Activated naive CD8-positive, alpha-beta T cell treated with anti-CD3 and anti-CD28 coated beads for 36 hours (primary cell): ENCODE measurements at places on chromosomes 6 and 20. TPM values are rescaled to one million over a fixed set of nuclear protein-coding genes. Genes with fewer than 3 reads are reported as not detected.

GRCh38 chr6:88519301-88520016 lies 353.3 kb upstream of the CNR1 start:
- H3K27ac ChIP-seq = no peak overlapping the region
- DNase-seq = no peak
- peaks cover 4% of the 10 kb centered on the region for H3K27me3 ChIP-seq
- H3K4me1 ChIP-seq = no peaks in the 10 kb centered on the region
- no peak overlapping the region for H3K4me3 ChIP-seq
- no peaks in the 10 kb centered on the region for H3K36me3 ChIP-seq

DNA sequence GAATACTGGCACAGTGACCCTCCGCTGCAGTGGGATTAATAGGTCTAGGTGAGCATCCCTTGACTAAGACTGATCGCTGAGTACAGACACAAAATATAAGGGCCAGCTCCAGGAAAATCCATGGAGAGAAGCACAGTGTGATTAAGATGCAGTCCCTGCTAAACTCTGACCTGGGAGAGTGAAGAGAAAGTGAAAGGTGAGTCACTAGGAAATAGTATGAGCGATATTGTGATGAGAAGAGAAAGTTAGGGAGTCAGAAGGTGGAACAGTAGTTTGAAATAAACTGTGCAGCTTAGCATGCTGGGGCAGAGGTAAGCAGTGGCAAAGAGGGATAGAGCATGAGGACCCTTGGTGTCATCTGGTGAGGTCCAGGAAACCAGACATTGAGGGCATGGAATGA lies 278.6 kb upstream of the MAP3K7 start:
- no peak overlapping the region for H3K27ac ChIP-seq
- peaks cover 4% of the 10 kb centered on the region for H3K4me1 ChIP-seq
- no peak overlapping the region for H3K4me3 ChIP-seq

DNA sequence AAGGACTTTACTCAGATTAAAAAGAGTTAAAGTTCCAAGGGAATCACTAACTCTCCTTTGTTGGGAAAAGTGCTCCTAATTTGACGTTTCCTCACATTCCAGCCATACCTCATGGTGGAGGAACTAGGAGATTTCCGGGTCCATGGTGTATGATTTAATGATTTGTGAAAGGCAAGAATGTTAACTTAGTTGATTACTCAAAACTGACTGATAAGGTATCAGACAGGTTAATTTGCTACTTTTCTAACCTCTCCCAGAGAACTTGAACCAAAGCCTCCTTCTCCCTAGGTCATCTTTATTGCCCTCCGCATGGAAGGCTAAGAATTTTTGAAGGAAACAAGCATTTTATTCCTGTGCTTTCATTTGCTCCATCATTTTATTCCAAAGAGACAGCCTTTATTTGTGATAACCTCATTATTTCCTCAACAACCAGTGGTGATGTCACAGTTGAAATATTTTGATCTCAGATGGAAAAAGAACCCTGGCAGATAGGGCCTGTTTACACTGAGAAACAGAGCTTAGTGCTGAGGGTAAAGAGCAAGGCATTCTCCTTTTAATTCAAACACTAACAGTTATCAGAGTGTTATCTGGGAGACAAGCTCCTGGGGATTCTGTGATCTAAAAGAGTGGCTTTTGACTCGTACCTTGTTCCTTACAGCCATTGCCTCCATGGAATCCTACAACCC lies 57.4 kb upstream of the BMP2 start:
- peaks cover 6% of the 10 kb centered on the region for H3K27me3 ChIP-seq
- H3K27ac ChIP-seq = no peak overlapping the region
- no peaks in the 10 kb centered on the region for H3K4me1 ChIP-seq
- DNase-seq = no peak
- no peak overlapping the region for H3K4me3 ChIP-seq

GRCh38 chr6:11232770-11233626 lies 530 bp upstream of the NEDD9 start:
- H3K27ac ChIP-seq = peak overlapping the region; percentile 94
- peaks cover 57% of the 10 kb centered on the region for H3K4me1 ChIP-seq
- no peak for DNase-seq
- no peaks in the 10 kb centered on the region for H3K27me3 ChIP-seq

DNA sequence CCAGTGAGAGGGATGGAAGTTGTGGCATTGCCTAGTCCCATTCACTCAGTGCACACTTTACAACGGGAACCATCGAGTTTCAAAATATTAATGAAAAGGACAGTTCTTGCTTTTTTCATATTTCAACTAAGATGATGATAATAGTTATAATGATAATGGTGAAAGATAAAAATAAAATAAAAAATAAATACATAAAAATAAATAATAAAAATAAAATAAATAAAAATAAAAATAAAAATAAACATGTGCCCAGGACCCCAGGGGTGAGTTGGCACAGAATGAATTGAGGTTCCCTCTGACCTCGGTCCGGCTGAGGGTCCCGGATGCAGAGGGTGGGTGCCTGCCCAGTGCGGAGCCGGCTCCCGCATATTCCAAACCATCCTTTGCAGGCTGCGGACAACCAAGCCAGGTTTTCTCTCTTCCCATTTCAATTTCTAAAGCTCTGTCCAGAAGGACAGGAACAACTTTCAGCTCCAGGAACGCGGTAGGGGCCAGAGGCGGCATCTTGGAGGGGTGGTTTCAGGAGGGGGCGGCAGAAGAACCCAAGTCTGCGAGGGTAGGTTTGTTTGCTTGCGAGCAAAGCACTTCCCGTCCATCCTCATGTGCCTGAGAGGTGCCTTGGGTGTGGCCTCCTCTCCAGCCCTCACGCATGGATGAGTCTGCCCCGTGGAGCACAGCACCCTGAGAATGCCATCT lies 236.8 kb downstream of the DLL1 start:
- no peak overlapping the region for H3K27ac ChIP-seq
- no peaks in the 10 kb centered on the region for H3K4me1 ChIP-seq
- no peaks in the 10 kb centered on the region for H3K36me3 ChIP-seq
- DNase-seq = no peak
- no peak overlapping the region for H3K4me3 ChIP-seq
- H3K27me3 ChIP-seq = peaks cover 7% of the 10 kb centered on the region

GRCh38 chr6:117616391-117617209 lies 14.3 kb upstream of the GOPC start:
- peaks cover 8% of the 10 kb centered on the region for H3K27me3 ChIP-seq
- peaks cover 23% of the 10 kb centered on the region for H3K4me1 ChIP-seq
- no peak overlapping the region for H3K4me3 ChIP-seq
- H3K36me3 ChIP-seq = peaks cover 13% of the 10 kb centered on the region
- H3K27ac ChIP-seq = peak overlapping the region; percentile 58
- DNase-seq = peak; percentile 11

DNA sequence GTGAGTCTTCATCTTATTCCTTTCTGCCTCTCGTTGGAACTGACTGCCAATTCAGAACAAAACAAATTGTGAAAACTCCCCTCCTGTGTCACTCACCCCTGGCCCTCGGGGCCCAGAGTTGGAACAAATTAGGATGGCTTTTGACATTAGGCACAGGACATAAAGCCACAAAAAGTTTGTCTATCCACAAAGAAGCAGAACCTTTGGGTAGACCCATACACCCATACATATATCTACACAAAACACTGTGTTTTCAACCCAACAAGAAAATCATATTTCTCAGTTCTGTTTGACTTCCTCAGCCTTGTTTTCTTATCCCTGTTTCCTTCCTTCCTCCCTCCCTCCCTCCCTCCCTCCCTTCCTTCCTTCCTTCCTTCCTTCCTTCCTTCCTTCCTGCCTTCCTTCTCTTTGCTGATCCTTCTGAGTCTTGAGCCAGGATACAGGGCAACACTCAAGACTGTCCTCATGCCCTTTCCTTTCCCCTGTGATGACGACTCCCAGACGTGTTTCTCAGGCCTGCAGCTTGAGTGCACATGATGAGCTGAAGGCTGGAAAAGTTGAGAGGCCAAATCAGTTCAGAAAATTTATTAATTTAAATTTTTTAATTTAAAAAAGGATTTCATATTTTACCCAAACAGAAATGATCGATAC lies 41.7 kb upstream of the NKX2-2 start:
- peaks cover 10% of the 10 kb centered on the region for H3K4me1 ChIP-seq
- H3K36me3 ChIP-seq = no peaks in the 10 kb centered on the region
- no peak overlapping the region for H3K4me3 ChIP-seq
- peaks cover 14% of the 10 kb centered on the region for H3K27me3 ChIP-seq
- DNase-seq = no peak

- DNase-seq = no peak
- H3K4me1 ChIP-seq = no peaks in the 10 kb centered on the region
- peaks cover 13% of the 10 kb centered on the region for H3K27me3 ChIP-seq
- H3K27ac ChIP-seq = no peak overlapping the region
These were observed 378.7 kb downstream of the RNGTT start for GRCh38 chr6:88584581-88585275.

- peaks cover 41% of the 10 kb centered on the region for H3K36me3 ChIP-seq
- peaks cover 57% of the 10 kb centered on the region for H3K4me1 ChIP-seq
- no peak overlapping the region for H3K27ac ChIP-seq
- H3K27me3 ChIP-seq = no peaks in the 10 kb centered on the region
- H3K4me3 ChIP-seq = no peak overlapping the region
These were observed 51.9 kb downstream of the HIVEP2 start for GRCh38 chr6:142893088-142893487.

- DNase-seq = no peak
- no peak overlapping the region for H3K27ac ChIP-seq
- H3K27me3 ChIP-seq = peaks cover 7% of the 10 kb centered on the region
- no peaks in the 10 kb centered on the region for H3K4me1 ChIP-seq
- H3K4me3 ChIP-seq = no peak overlapping the region
These were observed 656 bp downstream of the TDRD6 start for GRCh38 chr6:46688117-46688965.

DNA sequence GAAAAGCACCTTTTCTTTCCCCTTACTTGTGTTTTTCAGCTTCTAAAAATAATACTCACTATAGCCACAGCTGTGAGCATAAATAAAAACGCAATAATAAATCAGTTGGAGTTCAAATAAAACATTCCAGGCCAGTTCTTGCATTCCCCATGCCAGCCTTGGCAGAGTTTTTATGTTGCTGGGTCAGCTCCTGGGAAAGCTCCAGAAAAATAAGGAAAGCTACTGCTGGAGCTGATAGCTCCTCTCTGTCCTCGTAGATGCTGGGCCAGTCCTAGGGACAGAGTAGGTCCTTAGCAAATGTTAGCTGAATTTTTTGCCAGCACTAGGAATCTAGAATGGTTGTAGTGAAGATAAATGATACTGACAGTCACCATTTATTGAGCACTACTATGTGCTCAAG lies 389.0 kb upstream of the SYNCRIP start:
- no peak overlapping the region for H3K27ac ChIP-seq
- no peaks in the 10 kb centered on the region for H3K36me3 ChIP-seq
- H3K27me3 ChIP-seq = no peaks in the 10 kb centered on the region
- H3K4me1 ChIP-seq = no peaks in the 10 kb centered on the region
- no peak for DNase-seq
- H3K4me3 ChIP-seq = no peak overlapping the region

DNA sequence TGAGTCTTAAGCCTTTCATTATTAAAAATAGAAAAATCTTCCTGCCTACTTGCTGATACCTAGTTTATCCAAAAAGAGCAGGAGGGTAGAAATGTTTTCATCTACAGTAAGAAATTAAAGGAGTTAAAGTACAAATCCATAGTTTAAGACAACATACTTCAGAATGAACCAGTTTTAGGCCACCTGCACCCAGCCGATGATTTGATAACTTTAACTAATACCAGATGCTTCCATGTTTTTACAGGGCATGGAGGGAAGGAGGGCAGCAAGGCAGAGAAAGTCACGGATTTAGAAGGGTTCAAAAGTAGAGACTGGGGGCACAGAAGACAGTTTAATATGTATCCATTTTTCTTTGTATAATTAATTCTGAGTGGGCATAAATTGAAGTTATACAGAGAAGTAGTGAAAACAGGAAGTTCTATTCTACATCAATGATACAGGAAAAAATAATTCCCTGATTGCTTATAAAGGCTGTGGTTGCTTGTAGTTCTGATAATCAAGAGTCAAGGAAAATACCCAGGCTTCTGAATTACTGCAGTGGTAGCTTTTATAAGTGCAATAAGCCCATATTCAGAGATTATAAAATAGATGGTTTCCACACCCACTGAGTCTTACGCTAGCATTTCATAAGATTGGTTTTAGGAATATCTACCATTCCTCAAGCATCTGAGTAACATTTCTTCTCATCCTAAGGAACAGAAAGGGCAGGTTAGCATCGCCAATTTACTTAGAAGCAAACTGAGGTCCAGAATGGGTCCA lies 72.0 kb downstream of the GMDS start:
- peaks cover 31% of the 10 kb centered on the region for H3K4me1 ChIP-seq
- no peak overlapping the region for H3K27ac ChIP-seq
- H3K27me3 ChIP-seq = no peaks in the 10 kb centered on the region
- no peak for DNase-seq

- peak overlapping the region; percentile 99 for H3K4me3 ChIP-seq
- H3K27ac ChIP-seq = peak overlapping the region; percentile 98
- H3K36me3 ChIP-seq = peaks cover 49% of the 10 kb centered on the region
- H3K27me3 ChIP-seq = no peaks in the 10 kb centered on the region
- DNase-seq = no peak
These were observed 1.2 kb downstream of the PANK2 start for GRCh38 chr20:3890398-3890751.

DNA sequence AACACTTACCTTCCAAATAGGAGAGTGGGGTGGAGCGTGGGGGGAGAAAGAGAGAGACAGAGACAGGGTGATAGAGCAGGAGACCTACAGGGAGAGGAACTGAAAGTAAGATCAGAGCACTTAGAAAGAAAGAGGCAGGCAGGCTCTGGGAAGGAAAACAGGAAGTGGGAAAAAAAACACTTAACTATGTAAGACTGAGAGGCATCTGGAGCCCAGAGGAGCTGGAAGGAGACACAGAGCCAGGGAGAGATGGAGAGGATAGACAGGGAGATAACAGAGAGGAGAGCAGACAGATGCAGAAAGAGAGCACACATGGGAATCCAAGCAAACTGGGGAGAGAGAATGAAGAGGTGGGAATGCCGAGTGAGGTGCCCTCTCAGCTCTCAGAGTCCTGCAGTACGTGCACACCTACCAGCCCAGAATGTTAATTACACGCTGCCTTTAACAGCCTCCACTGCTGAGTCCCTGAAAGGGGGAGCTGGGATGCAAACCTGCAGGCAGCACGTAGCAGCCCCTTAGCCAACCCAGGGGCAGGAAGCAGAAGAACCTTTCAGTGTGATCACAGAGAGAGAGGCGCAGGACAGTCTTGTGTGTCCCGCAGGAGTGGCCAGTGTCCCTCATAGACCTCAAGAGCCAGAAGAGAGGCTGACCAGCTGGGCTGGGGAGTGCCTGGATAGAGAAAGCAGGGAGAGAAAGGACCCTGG lies 132.7 kb upstream of the LRFN2 start:
- peaks cover 7% of the 10 kb centered on the region for H3K4me1 ChIP-seq
- H3K27ac ChIP-seq = peak overlapping the region; percentile 15
- H3K4me3 ChIP-seq = peak overlapping the region; percentile 27
- no peaks in the 10 kb centered on the region for H3K27me3 ChIP-seq
- no peaks in the 10 kb centered on the region for H3K36me3 ChIP-seq
- DNase-seq = no peak

NKAIN2 gene
- not detected for total RNA-seq

TINAG gene
- not detected for total RNA-seq

C20orf96 gene
- 7.5 TPM for total RNA-seq
